ENCODE measurements at places on chromosomes 2 and 18.

- peak; percentile 15 for DNase-seq
Observed at GRCh38 chr2:185484602-185485001, 254.0 kb upstream of the FSIP2 start.

DNA sequence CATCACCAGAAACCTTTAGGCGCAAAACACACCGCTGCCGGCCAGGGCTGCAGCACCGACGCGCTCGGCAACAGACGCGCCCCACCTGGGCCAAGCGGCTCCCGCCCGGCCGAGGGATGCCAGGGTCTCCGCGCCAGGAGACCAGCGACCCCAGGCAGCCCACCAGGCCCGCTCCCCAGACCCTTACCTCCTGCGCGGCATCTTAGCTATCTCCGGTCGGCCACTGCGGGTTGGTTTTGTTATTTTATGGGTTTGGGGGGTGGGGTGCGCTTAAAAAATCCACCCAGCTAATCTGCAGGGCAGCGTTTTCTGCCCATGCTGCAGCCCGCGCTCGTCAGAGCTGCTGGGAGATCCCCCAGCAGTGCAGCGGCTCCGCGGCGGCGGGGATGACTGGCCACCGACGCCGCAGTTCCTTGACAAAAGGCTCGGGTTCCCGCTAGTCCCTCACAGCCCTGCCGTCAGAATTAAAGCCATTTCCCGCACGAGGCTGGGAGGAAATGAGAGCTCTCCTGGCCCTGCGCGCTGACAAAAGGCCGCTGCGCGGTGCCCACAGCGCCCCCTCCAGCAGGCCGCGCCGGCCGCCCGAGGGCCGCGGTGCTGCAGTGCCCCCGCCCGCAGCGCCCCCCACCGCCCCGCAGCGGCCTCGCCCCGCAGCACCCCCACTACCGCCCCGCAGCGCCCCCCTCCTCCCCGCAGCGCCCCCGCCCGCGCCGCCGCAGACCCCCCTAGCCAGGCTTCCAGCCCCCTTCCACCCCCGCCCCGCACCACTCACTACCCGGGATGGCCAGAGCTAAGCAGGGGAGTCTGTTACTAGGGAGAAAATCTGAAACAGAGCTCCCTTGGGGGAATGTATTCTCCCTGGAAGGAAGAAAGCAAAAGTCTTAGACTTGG lies at the start of gene ADD2:
Gene ADD2 (minus strand): TSS at position 502 of the 891 bp plus-strand sequence. CDS start 61,792 bp downstream, outside the sequence.
- DNase-seq, result peak; percentile 87

GRCh38 chr2:118845005-118845521 lies 2.4 kb downstream of the EN1 start:
- no peak for DNase-seq

DNA sequence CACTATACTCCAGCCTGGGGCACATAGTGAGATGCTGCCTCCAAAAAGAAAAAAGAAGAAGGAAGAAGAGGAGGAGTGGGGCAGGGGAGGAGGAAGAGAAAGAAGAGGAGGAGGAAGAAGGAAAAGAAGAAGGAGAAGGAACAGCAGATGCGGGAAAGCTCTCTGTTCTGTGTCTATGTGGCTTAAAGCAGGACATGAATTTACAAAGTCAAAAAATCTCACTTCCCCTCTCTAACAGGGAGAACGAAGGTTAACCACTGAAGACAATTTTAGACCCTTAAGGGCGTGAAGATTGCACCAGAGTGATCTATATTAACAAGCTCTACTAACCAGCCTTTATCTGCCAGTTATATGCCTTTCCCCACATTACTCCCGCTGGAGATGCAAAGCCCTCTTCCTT lies 258.9 kb downstream of the METTL4 start:
- no peak for DNase-seq

DNA sequence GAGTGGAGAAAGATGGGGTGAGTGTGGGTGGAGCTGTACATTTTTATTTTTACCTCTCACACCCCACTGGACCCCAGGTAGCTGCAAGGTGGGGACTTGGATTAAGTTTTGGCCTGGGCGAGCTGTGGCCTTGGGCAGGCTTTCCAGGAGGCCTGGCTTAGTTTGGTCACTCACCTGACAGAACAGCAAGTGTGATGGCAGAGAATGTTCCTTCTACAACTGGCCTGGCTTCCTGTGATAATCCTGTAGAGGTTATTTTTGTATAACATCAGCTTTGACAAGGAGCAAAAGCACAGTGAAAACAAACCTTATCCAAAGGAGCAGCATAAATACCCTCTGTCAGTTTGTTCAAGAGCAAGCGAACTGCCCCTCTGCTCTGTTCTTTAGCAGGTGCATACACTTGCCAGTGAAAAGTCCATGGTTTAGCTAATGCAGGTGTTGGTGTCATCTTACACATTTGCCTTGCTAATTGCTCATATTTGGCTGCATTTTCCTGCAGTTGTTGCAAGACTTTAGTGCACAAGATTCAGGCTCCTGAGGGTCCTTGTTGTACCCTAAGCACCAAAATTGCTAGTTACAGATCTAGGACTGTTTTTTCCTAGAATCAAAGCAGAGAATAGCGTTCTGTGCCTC lies 6.3 kb downstream of the THNSL2 start:
- DNase-seq, result peak; percentile 98

DNA sequence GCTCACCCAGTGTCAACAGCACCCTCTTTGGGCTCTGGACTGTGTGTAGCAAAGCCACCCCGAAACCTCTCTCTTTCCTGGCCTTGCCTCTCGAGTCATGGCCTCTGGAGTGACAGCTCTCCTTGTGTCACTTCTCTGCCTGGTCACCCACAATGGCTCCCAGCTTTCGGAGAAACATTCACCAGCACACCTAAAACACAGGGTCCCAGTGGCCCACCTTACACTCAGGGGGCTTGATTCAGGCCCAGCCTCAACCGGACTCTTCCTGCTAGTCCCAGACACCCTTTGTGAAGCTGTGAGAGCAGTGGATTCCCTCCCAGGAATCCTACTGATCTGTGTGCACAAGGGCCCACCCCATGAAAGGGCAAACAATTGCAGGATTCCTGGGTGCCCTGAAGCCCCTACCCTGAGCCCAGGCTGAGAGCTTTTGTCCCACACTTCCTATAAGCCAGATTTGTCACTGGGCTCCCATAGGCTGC lies 137.2 kb upstream of the HAAO start:
- DNase-seq, result no peak
